Panc1 (cell line): ENCODE measurements at places on chromosomes 1 and 21. TPM values are rescaled to one million over a fixed set of nuclear protein-coding genes. Genes with fewer than 3 reads are reported as not detected.

Gene KIRREL1
- total RNA-seq: 145 TPM

Gene OR2M2
- not detected for total RNA-seq

Gene LINGO4
- total RNA-seq: not detected

Gene SLFNL1
- total RNA-seq: 0.10 TPM

Gene MYOG
- not detected for total RNA-seq

Gene FNDC10
- 16.2 TPM for total RNA-seq

Gene CLCNKB
- total RNA-seq: not detected

Gene AADACL4
- not detected for total RNA-seq

Gene HSD17B7
- total RNA-seq: 24.6 TPM

Gene LIN28A
- 0.64 TPM for total RNA-seq

Gene DIO1
- total RNA-seq: 0.28 TPM

Gene FMO1
- total RNA-seq: not detected

Gene MYOM3
- 0.05 TPM for total RNA-seq

Gene SLAMF7
- 0.21 TPM for total RNA-seq

Gene CFAP74
- not detected for total RNA-seq

Gene ICOSLG
- total RNA-seq: 5.5 TPM

Gene TMEM167B
- total RNA-seq: 18.1 TPM

Gene KRTAP11-1
- total RNA-seq: not detected

Gene AMPD1
- total RNA-seq: not detected

Gene AGRN
- 153 TPM for total RNA-seq

Gene H6PD
- 23.5 TPM for total RNA-seq

Gene SELP
- not detected for total RNA-seq

Gene MANEAL
- total RNA-seq: 29.7 TPM

Gene SPATA1
- 5.0 TPM for total RNA-seq

Gene MATN1
- 0.59 TPM for total RNA-seq

Gene PDIK1L
- 8.0 TPM for total RNA-seq

Gene S100A1
- total RNA-seq: 2.9 TPM

Gene PRAMEF18
- not detected for total RNA-seq

Gene SUSD4
- total RNA-seq: 0.28 TPM

Gene DEPDC1
- total RNA-seq: 43.0 TPM

Gene NFASC
- 16.9 TPM for total RNA-seq

Gene LGR6
- 0.08 TPM for total RNA-seq

Gene GBP7
- total RNA-seq: not detected

Gene HRNR
- total RNA-seq: not detected

Gene PTPRC
- total RNA-seq: 1.4 TPM

Gene ZMYM4
- 82.2 TPM for total RNA-seq

Gene SLC19A2
- 10.8 TPM for total RNA-seq

Gene TEDDM1
- total RNA-seq: not detected
